ENCODE measurements at places on chromosomes 1 and 21.

GRCh38 chr21:16211339-16212303 lies 481.8 kb downstream of the USP25 start:
- DNase-seq, result no peak

DNA sequence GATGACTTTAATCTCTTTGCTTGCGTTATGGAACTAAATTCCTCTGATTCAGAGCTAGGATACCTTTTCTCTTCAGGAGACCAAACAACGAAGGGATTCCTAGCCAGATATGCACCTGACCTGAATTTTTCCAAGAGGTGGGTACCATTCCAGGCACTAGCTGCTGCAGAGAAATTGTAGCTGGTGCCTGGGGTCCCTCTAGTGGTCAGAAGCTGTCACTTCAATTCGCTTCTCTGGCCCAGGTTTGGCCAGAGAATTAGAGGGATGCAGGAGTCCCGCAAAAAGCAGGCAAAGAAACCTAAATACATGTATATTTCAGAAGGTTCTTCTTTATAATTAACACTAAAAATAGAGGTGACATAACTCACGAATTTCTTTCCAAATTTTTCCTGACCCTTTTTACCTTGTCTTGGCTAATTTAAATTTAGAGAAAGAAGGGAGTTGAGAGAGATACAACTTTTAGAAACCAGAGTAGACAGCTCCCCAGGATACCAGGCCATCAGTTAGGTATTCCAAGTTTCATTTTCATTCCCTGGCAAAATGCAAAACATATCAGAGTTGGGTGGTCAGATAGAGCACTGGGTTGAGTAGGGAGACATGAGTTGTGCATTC lies 9.6 kb downstream of the ACKR1 start:
- no peak for DNase-seq

- DNase-seq, result no peak
Measured at GRCh38 chr21:45409466-45410150, 4.6 kb downstream of the COL18A1 start.

GRCh38 chr21:18164483-18164882 lies 80.2 kb upstream of the CHODL start:
- DNase-seq, result no peak

GRCh38 chr1:70892930-70893329 lies 154.7 kb downstream of the PTGER3 start:
- no peak for DNase-seq

DNA sequence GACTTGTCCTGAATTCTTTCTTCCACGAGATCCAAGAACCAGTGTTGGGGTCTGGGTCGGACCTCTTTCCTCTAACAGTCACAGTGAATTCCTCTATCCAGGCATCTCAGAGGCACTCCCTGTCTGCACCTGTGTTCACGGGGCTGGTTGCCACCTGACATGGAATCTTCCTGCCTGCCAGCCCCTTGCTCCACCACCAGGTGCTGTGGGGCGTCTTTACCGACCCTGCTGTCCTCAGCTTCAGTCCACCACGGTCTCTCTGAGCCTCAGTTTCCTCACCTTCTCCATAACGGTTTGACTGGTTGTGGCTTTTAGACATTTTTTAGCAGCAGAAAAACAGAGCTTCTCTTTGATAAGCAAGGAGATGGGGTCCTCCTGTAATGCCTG lies 62.7 kb downstream of the SDC3 start:
- no peak for DNase-seq
